ENCODE measurements at places on chromosomes 7 and 10.

GRCh38 chr10:116085323-116085722 lies 187.7 kb downstream of the GFRA1 start:
- no peak for DNase-seq

GRCh38 chr10:68047554-68048327 lies 27.3 kb downstream of the HERC4 start:
- DNase-seq: no peak

- no peak for DNase-seq
These were observed 2.1 kb downstream of the AMZ1 start for GRCh38 chr7:2689951-2690705.

GRCh38 chr7:5265320-5266190 lies 17.2 kb upstream of the SLC29A4 start:
- no peak for DNase-seq

- DNase-seq: no peak
These were observed 25.4 kb upstream of the INPP5F start for GRCh38 chr10:119700321-119700954.

Data from stimulated activated CD8-positive, alpha-beta memory T cell treated with anti-CD3 and anti-CD28 coated beads, Interleukin-12 subunit alpha, Interleukin-12 subunit beta, amount 100 ng/mL, for 4 hours (primary cell).